Left renal cortex interstitium (tissue), 4 donors: ENCODE measurements at places on chromosomes 5 and 9. TPM values are rescaled to one million over a fixed set of nuclear protein-coding genes. Genes with fewer than 3 reads are reported as not detected.

DNA sequence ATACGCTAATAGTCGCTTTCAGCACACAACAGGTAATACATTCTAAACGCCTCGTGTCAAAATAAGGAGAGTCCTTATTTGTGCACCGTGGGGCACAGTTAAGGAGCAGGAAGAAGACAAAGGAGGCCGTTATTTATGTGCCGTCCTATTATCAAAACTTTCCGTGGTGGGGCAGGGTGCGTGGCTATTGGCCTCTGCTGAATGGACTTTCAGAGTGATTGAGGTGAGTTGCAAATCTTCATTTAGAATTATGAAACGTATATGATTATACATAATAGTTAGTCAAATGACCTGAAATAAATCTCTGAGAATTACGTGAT, 833 bp downstream of the C5orf24 start:
- DNase-seq, result no peak

Gene NDUFAF2
- 36.7 TPM for polyA plus RNA-seq

DNA sequence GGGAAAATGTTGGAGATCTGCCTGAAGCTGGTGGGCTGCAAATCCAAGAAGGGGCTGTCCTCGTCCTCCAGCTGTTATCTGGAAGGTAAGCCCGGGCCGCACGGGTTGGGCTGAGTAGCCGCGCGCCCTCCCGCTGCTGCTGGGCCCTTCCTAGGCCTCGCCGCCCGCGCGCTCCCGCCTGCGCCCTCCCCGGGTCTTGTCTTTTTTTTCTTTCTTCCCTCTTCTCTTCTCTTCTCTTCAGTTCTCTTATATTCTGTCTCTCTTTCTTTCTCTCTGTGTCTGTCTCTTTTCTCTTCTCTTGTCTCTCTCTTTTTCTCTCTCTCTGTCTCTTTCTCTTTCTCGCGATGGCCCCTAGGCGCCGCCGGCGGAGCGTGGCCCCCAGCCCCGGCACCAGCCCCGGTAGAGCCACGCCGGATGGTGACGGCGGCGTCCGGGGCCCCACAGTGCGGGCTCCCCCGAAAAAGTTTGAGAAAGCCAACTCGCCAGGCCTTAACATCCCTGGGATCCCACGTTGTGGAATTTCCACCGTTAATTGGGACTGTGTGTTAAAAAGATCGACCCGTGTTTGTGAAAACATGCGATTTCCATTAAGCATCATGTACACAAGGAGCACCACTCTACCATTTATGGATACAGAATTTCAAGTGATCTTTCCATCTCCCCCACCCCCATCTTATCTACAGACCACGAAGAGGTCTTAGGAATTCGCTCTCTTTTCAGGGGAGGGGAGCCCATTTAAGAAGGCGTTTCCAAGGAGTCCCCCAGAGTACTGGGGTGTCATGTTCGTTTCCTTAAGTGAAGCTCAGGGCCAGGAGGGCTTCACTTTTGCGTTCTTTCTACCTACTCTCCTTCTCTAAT, 616 bp downstream of the ABL1 start:
- DNase-seq, result no peak

Gene TPM2
- 198 TPM for polyA plus RNA-seq

- no peak for DNase-seq
These were observed 1168.3 kb upstream of the WWC1 start for GRCh38 chr5:167123126-167123525.

Gene FOXD4L4
- not detected for polyA plus RNA-seq

GRCh38 chr5:55372130-55372925, 64.5 kb downstream of the MTREX start:
- DNase-seq, result no peak

Gene IFNA21
- not detected for polyA plus RNA-seq

Gene ANXA2R
- 1.3 TPM for polyA plus RNA-seq

DNA sequence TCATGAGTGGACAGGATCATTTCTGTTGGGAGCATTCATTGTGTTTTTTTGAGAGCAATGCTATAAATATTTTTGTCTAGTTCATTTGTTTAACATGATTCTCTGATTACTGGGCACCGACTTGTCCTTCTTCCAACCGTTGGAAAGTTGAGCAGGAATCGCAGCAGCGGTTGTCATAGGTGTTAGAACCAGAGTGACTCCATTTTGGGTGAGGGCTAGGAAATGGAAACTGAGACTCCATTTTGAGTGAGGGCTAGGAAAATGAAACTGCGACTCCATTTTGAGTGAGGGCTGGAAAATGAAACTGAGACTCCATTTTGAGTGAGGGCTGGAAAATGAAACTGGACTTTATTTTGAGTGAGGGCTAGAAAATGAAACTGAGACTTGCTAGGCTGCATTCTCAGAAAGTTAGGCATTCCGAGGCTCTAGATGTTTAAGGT, 100.6 kb downstream of the ICE1 start:
- DNase-seq, result no peak

Gene TCOF1
- 35.8 TPM for polyA plus RNA-seq
